Nucleus accumbens (tissue), 56 donors: ENCODE measurements at places on chromosomes 16 and 17.

- DNase-seq, result no peak
These were observed 14.7 kb upstream of the RPTOR start for GRCh38 chr17:80529904-80530292.

DNA sequence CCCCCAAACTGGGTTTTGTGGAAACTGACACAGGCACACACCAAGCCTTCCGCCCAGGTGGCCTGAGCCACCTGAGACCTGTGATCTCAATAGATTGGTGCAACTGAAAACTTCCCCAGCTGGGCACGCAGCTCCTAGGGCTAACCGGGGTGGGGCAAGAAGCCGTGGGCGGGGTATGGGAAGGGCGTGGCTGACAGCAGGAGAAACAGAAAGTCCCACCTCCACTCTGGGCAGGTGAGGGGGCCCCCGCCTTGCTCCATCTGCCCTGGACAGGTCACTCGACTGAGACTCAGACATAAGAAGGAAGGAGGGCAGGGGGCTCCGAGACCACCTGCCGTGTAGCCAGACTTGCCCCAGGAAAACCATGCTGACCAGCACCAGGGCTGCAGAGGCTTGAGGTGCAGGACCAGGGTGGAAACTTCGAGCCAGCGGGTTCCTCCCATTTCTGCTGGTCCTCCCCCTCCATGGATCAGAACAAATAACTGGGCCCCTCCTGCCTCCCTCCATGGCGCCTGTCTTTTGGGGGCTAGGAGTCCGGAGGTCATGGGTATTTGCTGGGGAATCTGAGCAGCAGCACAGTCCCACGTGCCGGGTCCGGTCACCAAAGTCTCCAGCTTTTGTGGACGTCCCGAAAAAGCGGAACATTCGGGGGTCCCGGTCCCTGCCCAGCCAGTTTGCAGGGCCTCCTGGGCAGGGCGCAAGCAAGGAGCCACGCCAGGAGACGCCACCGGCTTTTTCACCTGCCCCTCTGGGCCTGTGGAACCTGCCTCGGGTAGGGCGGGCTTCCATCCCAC is 1.3 kb downstream of the TIMP2 start:
- DNase-seq, result no peak

DNA sequence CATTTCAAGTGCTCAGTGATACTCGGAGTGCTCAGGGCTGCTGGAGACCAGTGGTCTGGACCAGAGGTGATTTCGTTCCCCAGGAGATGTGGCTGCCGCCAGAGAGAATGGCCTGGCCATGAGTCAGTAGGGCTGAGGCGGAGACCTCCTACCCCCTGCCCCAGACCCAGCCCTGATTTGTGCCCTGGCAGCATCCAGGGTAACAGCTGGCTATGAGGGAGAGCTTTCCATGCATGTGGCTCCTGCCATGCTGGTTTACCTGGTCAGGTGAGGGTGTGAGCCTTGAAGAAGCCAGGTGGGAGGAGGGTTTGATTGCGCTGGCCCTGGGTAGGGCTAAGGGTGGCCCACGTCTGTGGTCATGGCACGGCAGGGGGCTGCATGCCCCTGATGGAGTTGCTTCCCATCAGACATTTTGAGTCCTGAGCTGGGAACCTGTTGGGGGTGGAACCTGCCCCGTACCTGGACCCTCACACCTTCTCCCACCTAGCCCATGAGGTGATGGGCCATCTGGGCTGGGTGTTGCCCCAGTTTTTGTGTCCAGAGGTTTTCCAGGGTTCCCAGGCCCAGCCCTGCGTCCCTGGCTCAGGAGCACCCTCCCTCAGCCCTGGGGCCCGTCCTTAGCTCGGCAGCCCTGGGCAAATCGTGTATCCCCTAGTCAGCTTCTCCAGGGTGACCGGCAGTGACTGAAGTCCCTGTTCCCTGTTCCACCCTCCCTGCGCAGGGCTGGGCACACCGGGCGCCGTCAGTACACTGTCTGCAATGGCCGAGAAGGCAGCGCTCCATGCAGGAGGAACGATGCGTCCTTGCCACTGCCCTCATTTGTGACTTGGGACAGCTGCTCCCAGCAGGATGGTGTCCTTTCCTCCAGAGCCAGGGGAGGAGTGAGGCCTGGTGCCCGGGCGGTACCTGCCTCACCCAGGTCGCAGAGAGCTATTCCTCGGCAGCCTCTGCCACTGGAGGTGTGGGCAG is 9.0 kb upstream of the CSNK1D start:
- no peak for DNase-seq

DNA sequence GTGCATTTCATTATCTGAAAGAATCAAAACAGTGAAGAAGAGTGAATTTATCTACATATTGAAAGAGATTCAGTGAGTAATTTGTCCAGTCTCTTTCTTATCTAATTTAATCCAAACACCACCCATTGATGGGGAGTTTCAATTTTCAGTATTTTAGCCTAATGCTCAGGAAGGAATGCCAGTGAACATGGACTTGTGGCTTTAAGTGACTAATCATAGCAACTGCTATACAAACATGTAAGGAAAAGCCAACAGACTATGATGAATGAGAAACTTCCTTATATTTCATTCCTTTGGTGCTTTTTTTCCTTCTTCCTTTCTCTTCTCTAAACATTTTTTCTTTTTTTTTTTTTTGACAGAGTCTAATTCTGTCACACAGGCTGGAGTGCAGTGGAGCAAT is 885.8 kb downstream of the KCNJ2 start:
- DNase-seq, result no peak

DNA sequence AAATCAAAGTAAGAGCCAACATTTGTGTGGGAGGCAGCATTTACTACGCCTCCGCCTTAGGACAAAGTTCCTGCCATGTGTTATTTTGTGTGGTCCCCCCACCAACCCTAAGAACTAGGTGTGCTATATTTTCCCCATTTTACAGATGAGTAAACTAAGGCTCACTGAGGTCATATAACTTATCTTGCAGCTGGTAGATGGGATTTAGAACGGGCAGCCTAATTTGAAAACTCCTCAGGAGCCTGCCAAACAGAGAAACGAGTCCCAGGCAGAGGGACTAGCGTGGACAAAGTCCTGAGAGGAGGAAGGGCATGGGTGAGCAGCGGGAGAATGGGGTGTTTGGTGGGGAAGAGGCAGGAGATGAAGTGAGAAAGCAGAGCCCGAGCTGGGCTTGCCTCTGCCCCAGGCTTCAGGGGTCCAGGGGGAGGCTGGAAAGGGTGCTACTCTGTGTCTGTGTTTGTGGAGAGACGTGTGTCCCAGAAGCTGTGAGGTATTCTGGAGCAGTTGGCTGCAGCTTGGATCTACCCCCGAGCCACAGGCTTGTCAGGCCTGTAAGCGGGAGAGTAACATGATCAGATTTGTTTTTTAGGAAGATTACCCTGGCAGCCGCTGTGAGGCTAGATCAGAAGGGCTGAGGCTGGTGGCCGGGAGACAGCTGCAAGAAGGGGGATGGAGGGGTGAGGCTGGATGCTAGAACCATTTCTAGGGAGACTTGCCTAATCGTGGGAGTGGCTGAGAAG is 5.0 kb downstream of the MLLT6 start:
- DNase-seq, result no peak

DNA sequence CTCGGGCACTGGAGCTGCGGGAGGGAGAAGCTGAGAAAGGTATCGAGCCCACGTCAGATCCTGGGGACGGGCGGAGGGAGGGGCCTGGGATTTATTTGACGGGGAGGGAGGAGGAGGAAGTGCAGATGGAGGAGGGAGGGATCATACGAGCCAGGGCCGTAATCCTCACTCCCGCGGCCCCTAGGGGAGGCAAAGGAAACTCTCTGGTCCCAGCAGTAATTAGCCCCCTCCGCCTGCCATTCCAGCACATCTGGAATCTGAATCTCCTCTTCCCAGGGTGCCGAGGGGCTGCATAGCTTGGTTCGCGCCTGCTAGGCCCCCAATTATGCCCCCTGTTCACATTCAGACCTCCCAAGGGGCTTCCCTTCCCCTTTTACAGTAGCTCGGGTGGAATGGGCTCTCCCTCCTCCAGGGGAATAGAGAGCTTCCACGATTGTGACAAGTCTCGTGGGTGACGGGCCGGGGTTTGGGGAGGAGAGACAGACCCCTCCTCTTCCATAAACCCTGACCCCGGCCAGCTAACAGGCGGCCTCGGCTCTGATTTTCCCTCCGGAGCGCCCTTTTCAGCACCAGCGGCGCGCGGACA is at the start of gene SEZ6L2:
SEZ6L2 (minus strand) TSS at position 35 of the 586 bp plus-strand sequence. CDS start 531 bp downstream, outside the sequence.
- DNase-seq, result peak; percentile 46

DNA sequence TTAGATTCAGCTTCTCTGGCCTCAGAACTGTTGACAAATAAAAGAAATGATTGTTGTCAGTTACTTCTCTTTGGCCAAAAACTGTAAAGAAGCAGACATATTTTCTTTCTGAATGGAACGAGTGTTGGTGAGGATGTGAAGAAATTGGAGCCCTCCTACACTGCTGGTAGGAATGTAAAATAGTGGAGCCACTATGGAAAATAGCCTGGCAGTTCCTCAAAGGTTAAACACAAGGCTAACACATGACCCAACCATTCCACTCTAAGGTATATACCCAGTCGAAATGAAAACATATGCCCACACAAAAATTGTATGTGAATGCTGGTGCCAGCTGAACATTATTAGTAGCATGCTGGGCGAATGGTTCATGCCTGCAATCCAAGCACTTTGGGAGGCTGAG is 14.2 kb upstream of the KRT24 start:
- no peak for DNase-seq

DNA sequence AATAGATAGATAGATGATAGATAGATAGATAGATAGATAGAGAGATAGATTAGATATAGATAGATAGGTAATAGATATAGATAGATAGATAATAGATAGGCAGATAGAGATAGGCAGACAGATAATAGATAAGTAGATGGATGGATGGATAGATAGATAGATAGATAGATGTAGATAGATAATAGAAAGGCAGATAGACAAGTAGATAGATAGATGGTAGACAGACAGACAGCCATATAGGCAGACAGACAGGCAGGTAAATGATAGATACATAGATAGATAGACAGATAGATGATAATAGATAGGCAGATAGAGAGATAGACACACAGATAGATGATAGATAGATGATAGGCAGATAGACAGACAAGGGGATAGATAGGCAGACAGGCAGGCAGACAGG is 191.4 kb upstream of the TNRC6C start:
- no peak for DNase-seq

GRCh38 chr17:76309461-76309860 is 1.4 kb upstream of the QRICH2 start:
- DNase-seq, result no peak

DNA sequence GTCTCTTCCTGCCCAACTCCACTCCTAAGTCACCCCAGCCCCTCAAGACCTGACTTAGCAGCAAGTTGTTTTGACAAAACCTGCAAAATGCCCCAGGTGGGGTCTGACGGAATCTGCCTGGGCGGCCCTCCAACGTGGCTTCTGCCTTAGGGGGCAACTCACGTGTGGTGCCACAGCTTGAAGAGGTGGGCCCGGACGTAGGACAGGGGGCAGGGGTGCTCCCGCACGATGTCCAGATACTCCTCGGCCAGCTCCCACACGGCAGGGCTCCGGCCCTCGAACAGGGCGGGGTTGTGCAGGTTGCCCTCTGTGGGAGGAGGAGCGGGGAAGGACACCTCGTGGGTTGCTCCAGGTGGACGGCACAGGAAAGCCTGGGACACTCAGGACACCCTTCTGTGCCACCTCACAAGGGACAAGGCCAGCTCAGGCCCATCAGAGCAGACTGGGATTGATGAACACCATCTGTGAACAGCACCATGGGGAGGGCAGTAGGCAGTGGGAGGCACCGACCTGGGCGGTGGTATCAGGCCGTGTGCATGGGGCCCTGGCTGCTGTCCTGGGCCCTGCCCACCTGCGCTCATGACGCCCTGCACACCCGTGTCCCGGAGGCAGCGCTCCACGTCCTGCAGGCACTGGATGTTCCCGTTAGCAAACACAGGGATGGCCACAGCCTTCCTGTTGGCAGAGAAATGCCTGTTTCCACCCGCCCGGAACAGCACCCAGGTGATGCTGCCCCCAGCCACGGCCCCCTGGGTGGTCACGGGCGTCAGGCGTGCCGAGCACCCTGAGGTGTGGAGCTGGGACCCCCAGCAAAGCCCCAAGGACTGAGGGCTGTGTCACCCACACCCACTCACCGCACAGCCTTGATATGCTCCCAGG is 4.3 kb downstream of the DUS1L start:
- no peak for DNase-seq
